AG04450 (cell line): ENCODE measurements at places on chromosomes 6 and 20. TPM values are rescaled to one million over a fixed set of nuclear protein-coding genes. Genes with fewer than 3 reads are reported as not detected.

Gene NEDD9
- 7.2 and 10.9 TPM in 2 replicates for polyA plus RNA-seq

Gene LTA
- not detected in 2 replicates for polyA plus RNA-seq

Gene SYNJ2
- 38.1 and 40.8 TPM in 2 replicates for polyA plus RNA-seq

Gene MUCL3
- not detected in 2 replicates for polyA plus RNA-seq

Gene HTR1E
- not detected in 2 replicates for polyA plus RNA-seq

Gene GCLC
- 74.8 and 89.3 TPM in 2 replicates for polyA plus RNA-seq

Gene TM9SF4
- 75.6 and 83.9 TPM in 2 replicates for polyA plus RNA-seq

Gene HSPA1B
- 31.9 TPM in 2 replicates for polyA plus RNA-seq

Gene C6orf58
- 0.12 TPM in 1 of 2 replicates, not detected in the other for polyA plus RNA-seq

Gene PNPLA1
- polyA plus RNA-seq: not detected in 2 replicates

Gene SLC13A3
- 2.4 and 3.8 TPM in 2 replicates for polyA plus RNA-seq

Gene RNF5
- polyA plus RNA-seq: 33.3 TPM in 2 replicates

Gene TRIM15
- not detected in 2 replicates for polyA plus RNA-seq

Gene TNNC2
- 0.38 and 0.45 TPM in 2 replicates for polyA plus RNA-seq

Gene PTK6
- polyA plus RNA-seq: 0.02 TPM in 1 of 2 replicates, not detected in the other

Gene MPIG6B
- polyA plus RNA-seq: not detected in 2 replicates

Gene COL11A2
- polyA plus RNA-seq: 0.26 and 0.37 TPM in 2 replicates

Gene IL20RA
- 0.09 TPM in 1 of 2 replicates, not detected in the other for polyA plus RNA-seq

Gene NPEPL1
- polyA plus RNA-seq: 3.6 and 5.1 TPM in 2 replicates

Gene FAM83C
- not detected in 2 replicates for polyA plus RNA-seq

Gene GPR63
- polyA plus RNA-seq: 1.4 and 1.6 TPM in 2 replicates

Gene HMGCLL1
- polyA plus RNA-seq: 0.15 and 0.33 TPM in 2 replicates

Gene DNAH8
- polyA plus RNA-seq: not detected in 2 replicates

Gene NMBR
- 0.15 TPM in 1 of 2 replicates, not detected in the other for polyA plus RNA-seq
